Stromal cell of bone marrow (primary cell): ENCODE measurements at places on chromosomes 11 and 22.
A peak's percentile ranks its signal among the peaks of the same experiment; 100 is the strongest.

GRCh38 chr11:17473071-17473744 lies 3.4 kb downstream of the ABCC8 start:
- DNase-seq = no peak

- peak; percentile 43 for DNase-seq
These were observed 18.5 kb upstream of the LRRC10B start for GRCh38 chr11:61489833-61490721.

GRCh38 chr11:64226507-64227051 lies 505 bp downstream of the NUDT22 start:
- DNase-seq = no peak

DNA sequence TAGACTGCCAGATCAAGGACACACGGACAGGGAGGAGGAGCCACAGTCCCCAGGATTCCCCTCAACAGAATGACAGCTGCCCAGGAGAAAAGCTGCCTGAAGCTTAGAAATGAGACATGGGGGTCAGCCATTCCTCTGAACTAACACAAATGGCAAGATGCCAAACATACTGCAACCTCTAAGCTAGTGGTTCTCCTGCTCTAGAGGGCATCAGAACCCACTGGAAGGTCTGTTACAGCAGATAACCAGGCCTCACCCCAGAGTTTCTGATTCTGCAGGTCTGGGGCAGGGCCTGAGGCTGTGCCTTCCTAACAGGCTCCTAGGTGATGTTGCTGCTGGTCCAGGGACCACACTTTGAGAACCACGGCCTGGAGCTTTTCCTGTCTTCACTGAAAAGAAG lies 28.6 kb upstream of the BID start:
- DNase-seq = no peak

GRCh38 chr22:28034760-28035401 lies 115.8 kb upstream of the PITPNB start:
- DNase-seq = peak; percentile 14

DNA sequence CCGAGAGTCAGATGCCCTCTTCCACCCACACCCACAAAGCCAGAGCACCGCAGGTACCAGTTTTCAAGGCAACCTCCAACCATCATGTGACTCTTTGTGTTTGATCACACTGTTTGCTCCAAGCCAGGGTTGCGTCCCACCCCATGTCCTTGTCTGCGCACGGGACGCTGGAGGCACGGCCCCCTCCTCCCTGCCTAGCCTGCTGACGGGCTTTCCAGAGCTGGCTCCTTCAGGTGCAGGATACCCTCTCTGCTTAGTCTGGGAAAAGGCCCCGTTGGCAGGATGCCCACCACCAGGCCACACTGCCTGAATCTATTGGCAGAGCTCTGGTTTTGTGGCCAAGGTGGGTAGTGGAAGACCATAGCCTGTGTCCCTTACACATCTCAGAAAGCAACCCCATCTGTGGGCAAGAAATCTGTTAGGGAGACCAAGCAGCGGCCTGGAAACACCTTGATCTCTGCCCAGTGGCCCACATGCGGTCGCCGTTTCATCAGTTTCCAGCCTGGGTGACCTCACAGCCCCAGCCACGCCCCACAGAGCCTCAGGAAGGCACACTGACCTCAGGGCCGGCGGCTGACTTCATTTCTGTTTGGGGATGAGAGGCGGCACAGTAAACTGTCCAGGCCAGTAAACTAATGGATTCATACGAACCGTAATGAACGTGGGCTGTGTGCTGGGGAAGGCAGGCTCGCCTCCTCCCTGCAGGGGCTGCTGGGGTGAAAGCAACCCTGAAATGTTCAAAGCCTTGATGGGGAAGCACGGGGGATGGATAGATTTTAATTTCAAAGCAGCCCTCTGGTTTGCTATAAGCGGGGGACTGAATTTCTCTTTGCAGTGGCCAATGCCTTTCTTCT lies 25.8 kb downstream of the CDPF1 start:
- DNase-seq = no peak

GRCh38 chr11:7516475-7516874 lies 2.7 kb downstream of the PPFIBP2 start:
- DNase-seq = no peak

- DNase-seq = no peak
These were observed 11.4 kb downstream of the GGA1 start for GRCh38 chr22:37619991-37620390.

DNA sequence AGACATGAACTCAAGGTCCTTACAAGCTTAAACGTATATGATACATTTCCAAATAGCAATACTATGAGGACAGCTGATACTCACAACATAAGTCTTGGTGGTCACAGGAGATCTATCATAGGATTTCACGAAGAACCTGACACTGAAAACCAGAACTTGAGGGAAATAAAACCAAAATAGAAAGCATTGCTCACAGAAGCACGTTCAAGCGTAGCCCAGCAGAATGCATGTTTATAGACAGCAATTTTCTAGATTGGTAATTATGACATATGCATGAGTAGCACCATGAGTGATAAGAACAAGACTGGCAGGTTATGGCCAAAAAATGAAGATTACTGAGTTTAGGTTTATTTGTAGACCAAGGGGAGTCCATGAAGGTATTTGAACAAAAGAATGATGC lies 243.5 kb downstream of the ETS1 start:
- no peak for DNase-seq

GRCh38 chr22:35749808-35750207 lies 32.1 kb downstream of the APOL5 start:
- peak; percentile 76 for DNase-seq

DNA sequence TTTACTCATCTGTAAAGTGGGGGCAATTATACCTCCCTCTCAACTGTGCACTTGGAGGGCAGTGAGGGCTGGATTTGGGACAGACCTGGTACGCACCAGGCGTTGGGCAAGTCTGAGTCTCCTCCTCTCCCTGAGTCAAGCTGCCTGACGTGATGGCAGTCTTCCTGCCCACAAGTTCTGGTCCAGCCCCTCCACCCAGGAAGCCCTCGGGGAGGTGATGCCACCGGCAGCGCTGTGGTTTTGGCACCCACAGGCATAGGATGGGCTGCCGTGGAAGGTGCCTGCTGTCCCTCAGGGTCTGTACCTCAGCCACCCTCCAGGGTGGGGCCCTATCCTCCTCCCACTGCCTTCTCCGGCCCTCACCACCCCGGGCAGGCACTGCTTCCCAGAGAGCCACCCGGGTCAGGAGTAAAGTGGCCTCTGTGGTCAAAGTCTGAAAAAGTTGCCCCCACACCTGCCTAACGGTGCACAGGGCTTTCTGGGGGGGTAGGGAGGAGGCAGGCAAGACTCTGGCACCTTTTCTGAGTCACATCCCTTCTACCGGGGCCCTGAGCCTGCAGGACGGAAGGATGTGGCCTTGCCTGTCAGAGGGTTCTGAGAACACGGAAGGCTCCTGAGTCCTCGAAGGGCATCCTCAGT lies 6.5 kb upstream of the APOBEC3H start:
- no peak for DNase-seq

GRCh38 chr22:42114721-42115120 lies 15.9 kb downstream of the CYP2D6 start:
- no peak for DNase-seq

GRCh38 chr11:130055617-130056016 lies 14.1 kb upstream of the APLP2 start:
- DNase-seq = no peak

- peak; percentile 24 for DNase-seq
These were observed at the start of gene SSH3 for GRCh38 chr11:67303132-67303834. Gene SSH3, plus strand, starts transcription at chr11:67303530. Its CDS starts 96 bp downstream, at chr11:67303626.

DNA sequence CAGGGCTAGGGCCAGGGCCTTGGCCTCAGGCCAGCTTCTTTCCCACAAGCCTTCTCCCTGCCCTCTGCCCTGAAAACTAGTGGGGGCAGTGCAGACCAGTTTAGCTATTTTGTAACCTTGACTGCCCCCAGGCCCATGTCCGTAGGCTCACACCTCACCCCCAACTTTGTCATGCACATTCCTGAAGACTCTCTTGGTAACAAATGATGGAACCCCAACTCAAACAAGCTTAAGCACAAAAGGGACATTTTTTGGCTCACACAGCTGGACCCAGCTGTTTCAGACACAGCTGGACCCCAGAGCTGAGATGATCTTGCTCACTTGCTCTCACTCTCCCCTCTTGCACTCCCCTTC lies 46.6 kb downstream of the KCNQ1OT1 start:
- no peak for DNase-seq

- DNase-seq = no peak
These were observed 7.2 kb downstream of the SMTNL1 start for GRCh38 chr11:57544566-57544965.

- DNase-seq = no peak
These were observed 27.5 kb upstream of the DGCR8 start for GRCh38 chr22:20052309-20053259.

- DNase-seq = peak; percentile 98
These were observed at the start of gene RPS13 for GRCh38 chr11:17077520-17078401. Gene RPS13, minus strand, starts transcription at chr11:17077667. Its CDS starts 26 bp downstream, at chr11:17077641.

DNA sequence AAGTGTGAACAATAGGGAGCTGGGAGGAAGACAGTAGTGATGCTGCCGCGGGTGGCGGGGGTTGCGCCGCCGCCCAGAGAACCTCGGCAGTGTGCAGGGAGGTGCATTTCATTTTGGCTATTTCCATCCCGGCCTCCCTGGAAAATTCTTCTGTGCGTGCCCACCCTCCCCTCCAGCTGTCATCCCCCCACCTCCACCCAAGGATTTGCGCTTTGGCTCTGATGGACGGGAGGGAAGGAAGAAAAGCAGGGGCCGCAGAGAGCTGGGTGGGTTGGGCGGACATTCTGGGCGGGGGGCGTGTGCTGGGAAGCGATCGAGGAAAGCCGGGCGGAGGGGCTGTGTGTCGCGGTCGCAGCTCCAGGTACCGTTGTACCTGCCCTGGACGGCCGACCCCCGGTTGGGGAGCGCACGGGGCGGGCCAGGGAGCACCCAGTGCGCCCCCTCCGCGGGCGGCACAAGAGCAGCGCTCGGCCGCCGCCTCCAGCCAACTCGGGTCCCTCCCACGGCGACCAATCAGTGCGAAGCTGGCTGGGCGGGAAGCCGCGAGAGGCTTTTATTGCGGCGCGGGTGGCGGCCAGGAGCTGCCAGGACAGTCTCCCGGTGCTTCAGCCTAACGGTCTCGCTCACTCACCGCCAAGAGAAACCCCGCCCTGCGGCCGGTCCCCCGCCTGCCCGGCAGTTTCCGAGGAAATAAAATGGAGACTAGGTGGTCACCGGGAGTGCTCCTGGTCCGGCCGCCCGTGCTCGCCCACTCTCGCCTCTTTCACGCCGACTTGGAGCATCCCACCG lies 1.6 kb downstream of the NCAM1 start:
- no peak for DNase-seq

- no peak for DNase-seq
These were observed 22.3 kb downstream of the NTM start for GRCh38 chr11:131392528-131393255.

DNA sequence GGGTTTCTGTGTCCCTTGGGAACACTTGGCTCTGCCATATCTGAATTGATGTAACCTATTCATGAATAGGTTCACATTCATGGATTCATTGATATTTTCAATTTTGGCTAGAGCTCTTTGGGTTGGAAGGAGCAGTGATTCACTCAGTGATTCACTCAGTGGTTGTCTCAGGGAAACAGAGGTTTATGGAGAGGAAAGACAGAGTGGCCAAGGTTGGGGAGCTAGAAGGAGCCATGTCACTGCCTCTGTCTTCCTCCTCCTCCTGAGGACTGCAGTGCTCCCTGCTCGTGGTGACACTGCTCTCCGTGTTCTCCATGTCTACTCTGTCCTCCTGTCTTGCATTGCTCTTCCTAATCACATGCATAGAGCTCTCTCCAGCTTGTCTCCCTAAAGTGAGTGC lies 17.4 kb downstream of the CEP164 start:
- peak; percentile 11 for DNase-seq

- DNase-seq = no peak
These were observed 1.3 kb downstream of the TRAF6 start for GRCh38 chr11:36508743-36509142.

- no peak for DNase-seq
These were observed 37.8 kb downstream of the PAMR1 start for GRCh38 chr11:35487532-35488078.

DNA sequence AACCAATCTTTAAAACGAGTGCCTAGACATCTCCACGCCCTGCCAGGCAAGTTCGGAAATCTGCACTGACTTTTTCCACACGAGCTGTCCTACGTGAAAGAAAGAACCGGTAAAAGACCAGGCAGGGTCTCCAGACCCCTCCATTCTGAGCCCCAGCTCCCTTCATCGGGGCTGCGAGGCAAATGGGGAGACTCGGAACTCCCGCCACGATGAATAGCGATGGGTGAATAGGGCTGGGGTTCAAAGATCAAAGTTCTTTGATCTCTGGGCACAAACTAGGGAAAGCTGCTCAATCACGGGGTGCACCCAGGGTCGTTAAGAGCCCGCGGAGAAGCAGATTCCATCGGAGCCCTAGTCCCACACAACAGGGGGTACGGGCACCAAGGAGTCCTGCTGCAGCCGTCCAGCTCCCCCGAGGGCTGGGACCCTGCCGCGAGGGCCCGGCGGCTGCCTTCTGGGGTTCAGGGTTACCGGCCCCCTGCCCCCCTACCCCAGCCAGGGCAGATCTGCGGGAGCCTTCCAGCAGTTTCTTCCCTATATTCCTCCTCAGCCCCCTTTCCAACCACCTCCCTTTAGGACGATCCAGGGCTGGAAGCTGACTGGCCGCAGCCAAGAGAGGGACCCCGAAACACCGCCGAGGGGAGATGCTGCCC lies 1.1 kb downstream of the LRP4 start:
- DNase-seq = no peak

DNA sequence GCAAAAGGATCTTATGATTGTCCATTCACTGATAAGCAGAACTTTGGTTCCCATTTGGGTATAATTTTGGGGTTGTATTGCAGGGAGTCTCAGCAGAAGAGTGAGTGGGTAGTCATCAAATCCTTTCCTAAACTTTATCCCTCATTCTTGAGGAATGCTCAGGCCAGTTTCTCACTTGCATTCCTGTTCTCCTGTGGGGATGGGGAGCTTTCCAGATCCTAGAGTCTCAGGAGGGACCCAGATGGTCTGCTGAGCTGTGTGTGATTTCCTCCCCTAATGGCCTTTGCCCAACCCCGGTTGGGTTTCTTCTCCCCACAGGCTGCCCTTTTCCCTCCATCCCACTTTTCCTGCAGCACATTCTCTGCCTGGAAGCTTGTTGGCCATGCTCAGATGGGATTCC lies 79.9 kb downstream of the MIAT start:
- no peak for DNase-seq

GRCh38 chr11:33211580-33211979 lies 45.6 kb upstream of the HIPK3 start:
- DNase-seq = no peak

DNA sequence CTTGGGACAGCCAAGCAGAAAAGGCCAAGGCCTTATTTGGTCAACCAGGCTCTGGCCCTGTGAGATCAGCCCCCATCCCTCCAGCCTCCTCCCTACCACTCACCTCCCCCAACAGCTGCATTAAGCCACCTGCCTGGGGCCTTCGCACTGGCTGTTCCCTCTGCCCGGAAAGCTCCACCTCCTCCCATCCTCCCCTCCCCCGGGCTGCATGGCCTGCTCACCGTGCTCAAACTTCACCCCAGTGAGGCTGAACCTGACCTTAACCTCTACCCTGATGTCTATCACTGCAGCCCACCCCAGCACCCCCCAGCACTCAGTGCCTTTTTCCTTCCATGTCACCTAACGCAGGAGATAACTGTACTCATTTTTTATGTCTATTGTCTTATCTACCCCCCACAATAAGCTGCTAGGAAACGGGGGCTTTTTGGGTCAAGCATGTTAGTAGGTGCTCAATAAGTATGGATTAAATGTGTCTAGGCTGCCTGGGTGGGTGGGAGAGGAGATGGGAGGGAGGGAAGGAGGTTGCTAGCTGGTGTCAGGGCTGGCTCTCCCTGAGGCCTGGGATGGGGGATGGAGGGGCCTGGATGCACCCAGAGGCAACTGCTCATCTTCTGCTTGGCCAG lies 912 bp downstream of the PTPRCAP start:
- DNase-seq = no peak
